ENCODE measurements at places on chromosomes 1 and 21.

DNA sequence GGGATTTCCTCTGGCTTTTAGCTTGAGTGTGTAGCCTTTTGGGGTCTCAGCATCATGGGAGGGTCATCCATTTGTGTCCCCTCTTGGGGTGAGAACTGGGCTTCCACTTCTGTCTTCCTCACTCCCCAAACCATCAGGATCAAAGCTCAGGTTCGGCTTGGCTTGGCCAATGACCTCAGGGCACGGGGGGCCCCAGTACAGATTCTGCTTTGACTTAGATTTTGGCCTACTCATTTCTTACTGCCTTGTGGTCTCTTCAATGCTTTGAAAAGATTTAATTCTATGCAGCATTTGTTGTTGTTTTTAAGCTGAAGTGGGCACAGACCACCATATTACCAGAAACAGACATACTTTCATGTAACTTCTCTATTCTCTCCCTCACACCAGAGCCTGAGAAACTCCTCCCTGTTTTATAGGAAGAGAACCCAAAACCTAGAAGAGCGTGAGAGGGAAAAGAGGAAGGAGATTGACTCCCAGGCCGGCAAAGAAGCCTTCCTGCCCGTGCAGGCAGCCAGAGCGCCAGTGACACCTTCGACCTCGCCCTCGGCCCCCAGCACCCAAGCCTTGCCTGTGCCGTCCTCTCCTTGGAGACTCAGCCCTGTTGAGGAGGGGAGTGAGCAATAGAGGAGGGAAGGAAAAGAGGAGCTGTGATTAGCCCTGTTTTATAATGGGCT lies 1.9 kb upstream of the S100A3 start:
- no peak for DNase-seq

GRCh38 chr1:75172556-75172955 lies 38.4 kb downstream of the LHX8 start:
- no peak for DNase-seq

DNA sequence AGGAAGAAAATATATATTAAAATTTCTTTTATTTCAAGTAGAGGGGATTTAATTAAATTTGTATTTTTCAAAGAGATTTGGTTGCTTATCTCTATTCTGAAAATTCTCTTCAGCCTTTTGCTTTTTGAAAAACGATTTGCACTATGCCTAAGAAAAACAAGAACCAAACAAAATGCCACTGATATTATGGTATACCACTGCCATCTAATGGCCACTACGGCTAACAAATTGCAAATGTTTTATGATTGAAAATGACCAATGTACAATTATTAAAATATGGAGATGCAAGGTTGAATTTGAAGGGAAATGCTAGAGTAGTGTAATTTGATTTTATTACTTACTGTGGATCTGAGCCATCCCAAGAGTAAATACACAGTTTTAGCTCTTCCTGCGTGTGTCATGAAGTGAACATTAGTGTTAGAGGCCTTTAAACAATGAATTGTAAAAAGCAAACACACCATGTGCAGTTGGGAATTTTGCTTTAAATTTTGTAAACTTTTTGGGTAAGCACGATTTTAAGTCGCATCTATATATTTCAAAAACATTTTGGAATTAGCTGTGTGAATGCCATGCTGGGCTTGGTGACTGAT lies 137.4 kb upstream of the USP25 start:
- no peak for DNase-seq

- DNase-seq, result no peak
Measured at GRCh38 chr1:240492832-240493440, 119.0 kb downstream of the GREM2 start.

DNA sequence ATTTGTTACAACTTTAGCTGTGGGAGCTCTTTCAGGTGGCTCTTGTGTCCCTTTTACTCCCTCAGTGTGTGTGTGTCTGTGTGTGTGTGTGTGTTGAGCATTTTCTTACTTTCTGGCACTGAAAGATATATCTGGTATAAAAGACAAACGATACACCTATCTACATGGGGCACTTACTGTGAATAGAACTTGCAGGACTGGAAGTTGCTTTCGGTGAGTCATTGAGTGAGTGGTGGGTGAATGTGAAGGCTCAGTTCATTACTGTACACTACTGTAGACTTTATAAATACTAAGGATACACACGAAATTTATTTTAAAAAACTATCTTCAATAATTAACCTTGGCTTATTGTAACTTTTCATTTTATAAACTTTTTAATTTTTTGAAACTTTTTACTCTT lies 38.7 kb downstream of the BTBD8 start:
- no peak for DNase-seq

DNA sequence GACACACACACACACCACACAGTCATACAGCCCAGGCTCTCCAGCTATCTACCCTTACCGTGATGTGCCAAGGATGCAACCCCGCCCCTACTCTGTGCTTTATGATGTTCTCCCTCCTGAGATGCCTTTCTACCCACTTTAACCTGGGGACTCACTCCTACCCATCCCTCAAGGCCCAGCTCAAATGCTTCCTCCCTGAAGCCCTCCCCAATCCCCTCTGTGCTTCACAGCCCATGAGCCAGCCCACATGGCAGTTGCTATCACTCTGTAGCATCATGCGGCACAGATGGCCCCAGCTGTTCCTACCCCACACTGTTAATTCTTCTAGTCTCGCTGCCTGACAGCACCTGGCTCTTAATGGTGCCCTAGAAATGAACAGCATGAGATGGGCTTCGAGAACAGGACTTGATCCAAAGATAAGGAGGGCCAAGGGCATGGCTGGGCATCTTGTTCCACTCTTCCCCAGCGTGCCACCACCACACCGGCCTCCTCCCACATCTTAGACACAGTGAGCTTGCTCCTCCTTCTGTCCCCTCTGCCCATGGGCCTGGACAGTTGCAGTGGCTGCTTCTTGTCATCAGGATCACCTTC lies 109.8 kb downstream of the GLIS1 start:
- no peak for DNase-seq

GRCh38 chr1:218305472-218306064 lies 20.5 kb downstream of the RRP15 start:
- no peak for DNase-seq

- no peak for DNase-seq
Measured at GRCh38 chr1:109517337-109517736, 7.8 kb upstream of the AMIGO1 start.

All from NCI-H2081 treated with DMSO at 0.1 percent for 48 hours (cell line).